ENCODE measurements at places on chromosomes 2 and 18.
A peak's percentile ranks its signal among the peaks of the same experiment; 100 is the strongest.

DNA sequence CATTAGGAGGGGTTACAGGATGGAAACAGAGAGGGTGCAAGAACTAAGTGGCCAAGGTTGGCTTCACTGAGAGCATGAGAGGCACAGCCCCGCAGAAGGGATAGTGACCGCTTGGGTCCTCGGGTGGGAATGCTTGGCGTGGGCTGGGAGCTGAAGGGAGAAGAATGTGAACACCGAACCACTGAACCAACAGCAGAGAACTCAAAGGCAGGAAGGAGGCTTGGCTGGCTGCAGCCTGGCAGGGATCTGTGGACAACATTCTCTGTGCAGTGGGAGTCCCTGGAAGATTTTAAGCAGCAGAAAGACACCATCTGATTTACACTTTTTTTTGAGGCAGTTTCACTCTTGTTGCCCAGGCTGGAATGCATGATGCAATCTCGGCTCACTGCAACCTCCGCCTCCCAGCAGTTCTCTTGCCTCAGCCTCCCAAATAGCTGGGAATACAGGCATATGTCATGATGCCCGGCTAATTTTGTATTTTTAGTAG lies 33.9 kb downstream of the SOWAHC start:
- no peak for DNase-seq

- no peak for DNase-seq
These were observed 208.1 kb downstream of the NR4A2 start for GRCh38 chr2:156124458-156124857.

GRCh38 chr18:32349728-32350395 lies 120.8 kb downstream of the GAREM1 start:
- DNase-seq, result peak; percentile 94

DNA sequence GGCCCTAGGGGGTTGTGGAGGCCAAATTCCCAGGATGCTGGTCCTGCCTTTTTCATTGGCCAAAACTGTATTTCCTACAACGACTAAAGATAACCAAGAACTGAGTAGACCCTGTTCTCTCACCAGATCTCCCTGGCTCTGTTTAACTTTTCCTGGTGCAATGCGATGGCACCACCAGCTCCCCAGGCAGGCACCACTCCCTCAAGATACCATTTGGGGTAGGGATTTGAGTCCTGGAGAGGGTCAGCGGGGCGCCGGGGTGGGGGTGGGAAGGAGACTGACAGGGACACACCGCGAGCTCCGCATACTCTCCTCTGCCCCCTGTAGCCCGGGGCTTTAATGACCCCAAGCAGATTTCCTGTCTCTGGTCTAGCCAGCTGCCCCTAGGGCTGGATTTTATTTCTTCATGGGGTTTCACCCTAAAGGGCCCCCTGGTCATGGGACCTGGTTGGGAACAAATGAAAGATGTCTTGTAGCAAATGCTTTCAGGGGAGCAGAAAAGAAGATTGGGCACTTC lies 7.3 kb downstream of the SIX2 start:
- DNase-seq, result no peak

GRCh38 chr2:222810044-222810443 lies 50.8 kb upstream of the ACSL3 start:
- DNase-seq, result no peak

GRCh38 chr2:171747371-171747770 lies 60.1 kb downstream of the DYNC1I2 start:
- no peak for DNase-seq

GRCh38 chr18:68960355-68960754 lies 162.5 kb downstream of the CCDC102B start:
- DNase-seq, result no peak

- DNase-seq, result peak; percentile 3
These were observed 101.8 kb upstream of the ASB18 start for GRCh38 chr2:236366049-236366387.

DNA sequence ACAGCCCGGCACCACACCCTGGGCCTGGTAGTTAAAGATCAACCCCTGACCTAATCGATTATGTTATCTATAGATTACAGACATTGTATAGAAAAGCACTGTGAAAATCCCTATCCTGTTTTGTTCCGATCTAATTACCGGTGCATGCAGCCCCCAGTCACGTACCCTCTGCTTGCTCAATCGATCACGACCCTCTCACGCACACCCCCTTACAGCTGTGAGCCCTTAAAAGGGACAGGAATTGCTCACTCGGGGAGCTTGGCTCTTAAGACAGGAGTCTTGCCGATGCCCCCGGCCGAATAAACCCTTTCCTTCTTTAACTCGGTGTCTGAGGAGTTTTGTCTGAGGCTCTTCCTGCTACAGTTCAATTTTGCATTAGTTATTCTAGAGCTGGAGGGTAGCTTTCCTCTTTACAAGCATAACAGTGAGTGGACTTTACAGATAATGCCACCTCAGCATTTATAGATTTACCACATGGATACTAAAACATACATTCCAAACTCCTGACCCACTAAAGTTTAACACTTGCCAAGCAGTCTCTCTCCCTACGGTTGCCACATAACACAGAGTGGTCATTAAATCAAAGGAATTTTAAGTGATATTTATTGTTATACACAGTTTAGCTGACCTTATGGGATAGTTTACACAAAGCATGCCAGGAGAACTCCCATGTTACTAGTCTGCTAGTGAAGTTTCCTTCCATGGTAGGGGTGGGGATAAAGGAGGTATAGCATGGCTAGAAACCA lies 101.0 kb downstream of the EVA1A start:
- no peak for DNase-seq

DNA sequence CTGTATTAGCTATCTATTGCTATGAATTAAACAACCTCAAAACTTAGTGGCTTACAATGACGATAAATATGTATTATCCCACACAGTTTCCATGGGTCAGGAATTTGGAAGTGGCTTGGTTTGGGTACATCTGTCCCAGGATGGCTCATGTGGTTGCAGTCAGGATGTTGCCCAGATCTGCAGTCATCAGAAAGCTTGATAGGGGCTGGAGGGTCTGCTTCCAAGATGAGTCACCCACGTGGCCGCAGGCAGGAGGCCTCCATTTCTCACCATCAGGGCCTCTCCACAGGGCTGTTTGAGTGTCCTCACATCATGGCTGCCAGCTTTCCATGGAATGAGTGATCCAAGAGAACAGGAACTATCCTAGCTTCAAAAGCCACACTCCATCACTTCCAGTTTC lies 46.4 kb downstream of the CHRNA1 start:
- no peak for DNase-seq

DNA sequence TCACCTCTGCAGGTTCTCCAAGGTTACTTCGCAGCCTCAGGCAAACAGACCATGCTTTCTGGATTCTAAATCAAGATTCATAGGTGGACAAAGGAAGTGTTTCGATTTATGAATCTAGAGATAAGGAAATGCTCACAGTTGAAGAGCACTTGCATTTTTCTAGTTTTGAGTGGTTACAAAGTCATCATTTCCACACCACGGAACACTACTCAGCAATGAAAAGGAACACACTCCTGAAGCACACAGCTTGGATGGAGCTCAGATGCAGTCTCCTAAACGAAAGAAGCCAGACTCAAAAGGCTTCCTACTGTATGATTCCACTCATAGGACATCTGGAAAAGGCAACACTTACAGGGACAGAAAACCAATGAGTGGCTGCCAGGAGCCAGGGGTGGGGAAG lies 31.7 kb downstream of the SDC1 start:
- DNase-seq, result no peak

- peak; percentile 68 for DNase-seq
These were observed 902 bp upstream of the SMAD7 start for GRCh38 chr18:48951448-48952286.

DNA sequence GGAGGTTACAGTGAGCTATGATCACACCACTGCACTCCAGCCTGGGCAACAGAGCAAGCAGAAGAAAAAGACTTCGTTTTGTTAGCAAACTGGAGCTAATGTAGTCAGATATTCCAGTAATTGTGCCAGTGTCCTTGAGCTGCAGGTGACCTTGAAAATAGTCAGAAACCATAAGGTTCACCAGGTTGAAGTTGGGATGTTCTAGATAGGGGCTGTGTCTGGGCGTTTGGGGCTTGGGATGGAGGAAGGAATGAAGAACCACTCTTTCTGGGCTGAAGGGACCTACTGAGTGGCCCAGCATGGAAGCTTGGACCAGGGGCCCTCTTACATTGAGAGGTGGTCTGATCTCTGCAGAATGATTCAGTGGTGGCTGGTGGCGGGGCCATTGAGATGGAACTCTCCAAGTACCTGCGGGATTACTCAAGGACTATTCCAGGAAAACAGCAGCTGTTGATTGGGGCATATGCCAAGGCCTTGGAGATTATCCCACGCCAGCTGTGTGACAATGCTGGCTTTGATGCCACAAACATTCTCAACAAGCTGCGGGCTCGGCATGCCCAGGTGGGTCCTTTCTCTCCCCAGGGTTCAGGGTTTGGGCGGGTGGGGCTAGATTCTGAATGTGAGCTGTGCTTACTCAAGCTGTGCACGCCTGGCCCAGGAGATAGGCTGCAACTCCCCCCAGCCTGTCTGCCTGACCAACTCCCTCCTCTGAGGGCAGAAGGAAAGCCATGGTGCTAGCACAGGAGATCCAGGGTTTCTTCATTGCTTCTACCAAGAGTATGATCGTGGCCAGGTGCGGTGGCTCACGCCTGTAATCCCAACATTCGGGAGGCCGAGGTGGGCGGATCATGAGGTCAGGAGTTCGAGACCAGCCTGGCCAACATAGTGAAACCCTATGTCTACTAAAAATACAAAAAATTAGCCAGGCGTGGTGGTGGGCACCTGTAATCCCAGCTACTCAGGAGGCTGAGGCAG lies 17.1 kb downstream of the CCT7 start:
- DNase-seq, result no peak

GRCh38 chr2:20349513-20349921 lies 1.1 kb downstream of the PUM2 start:
- no peak for DNase-seq

DNA sequence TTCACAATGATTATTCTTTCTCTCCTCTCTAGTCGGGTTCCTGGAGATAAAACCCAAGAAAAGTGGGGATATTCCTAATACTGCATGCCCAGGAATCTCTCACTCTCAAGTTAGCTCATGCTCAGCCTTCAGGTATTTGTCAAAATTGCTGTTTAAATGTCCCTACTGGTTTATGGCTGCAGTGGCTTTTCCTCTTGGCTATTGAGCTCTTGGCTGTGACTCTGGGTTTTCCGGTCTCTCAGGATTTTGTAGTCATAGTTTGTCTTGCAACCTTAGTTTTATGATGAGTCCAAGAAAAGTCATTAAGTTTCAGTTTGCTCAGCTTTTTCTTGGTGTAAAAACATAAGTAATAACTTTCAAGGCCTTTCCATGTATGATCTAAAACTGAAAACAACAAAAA lies 820.7 kb upstream of the HS6ST1 start:
- DNase-seq, result no peak

DNA sequence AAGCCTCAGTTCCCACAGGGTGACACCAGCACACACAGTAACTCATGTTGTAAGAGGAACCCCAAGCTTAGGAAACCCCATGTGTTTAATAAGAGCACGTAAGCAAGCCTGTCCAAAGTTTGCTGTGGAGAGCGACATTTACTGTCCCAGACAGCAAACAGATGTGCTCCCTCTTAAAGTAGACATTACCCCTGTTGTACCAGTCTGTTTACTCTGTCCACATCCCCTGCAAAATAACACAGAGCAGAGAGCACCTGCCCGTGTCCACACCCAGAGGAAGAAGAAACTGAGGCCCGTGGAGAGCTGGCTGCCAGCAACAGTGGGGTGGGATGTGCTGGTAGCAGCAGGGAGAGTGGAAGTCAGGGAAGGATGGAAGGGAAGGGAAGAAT lies 243.5 kb downstream of the GBX2 start:
- no peak for DNase-seq

DNA sequence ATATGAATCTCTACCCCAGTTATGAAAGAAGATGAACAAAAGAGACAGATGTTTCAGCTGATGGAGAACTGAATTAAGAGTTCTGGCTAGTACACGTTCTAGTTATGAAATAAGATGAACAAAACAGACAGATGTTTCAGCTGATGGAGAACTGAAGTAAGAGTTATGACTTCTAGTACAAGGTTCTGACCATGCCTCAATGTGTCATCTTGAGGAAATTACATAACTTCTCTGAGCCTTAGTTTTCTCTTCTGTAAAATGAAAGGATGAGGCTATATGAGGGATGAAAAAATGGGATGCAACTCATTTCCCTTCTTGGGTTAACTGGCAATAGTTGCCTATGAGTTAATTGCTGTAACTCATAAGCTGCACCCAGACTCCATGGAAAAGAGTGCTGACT lies 92.9 kb upstream of the WDR75 start:
- no peak for DNase-seq

- DNase-seq, result no peak
These were observed 324.0 kb downstream of the GALNT13 start for GRCh38 chr2:154195644-154196195.

- no peak for DNase-seq
These were observed 268.5 kb upstream of the LRATD1 start for GRCh38 chr2:14363976-14364375.

DNA sequence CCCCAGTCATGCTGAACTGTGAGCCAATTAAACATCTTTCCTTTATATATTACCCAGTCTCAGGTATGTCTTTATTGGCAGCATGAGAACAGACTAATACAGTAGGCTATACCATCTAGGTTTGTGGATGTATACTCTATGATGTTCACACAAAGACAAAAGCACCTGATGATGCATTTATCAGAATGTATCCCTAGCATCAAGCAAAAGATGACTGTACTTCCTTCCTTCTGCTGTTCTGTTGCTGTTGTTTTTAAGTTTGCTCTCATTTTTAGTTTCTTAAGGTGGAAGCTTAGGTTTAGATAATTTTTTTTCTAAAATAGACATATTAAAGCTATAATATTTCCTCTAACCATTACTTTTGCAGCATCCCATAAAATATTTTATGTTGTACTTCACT lies 12.4 kb downstream of the ZSCAN30 start:
- DNase-seq, result no peak

GRCh38 chr2:97993926-97994325 lies 1.8 kb downstream of the TMEM131 start:
- DNase-seq, result no peak

GRCh38 chr2:73122536-73122935 lies 9.8 kb upstream of the RAB11FIP5 start:
- DNase-seq, result no peak
